Lung (tissue), 17 donors: ENCODE measurements at places on chromosomes 6 and 20. TPM values are rescaled to one million over a fixed set of nuclear protein-coding genes. Genes with fewer than 3 reads are reported as not detected.

Gene LAMA4
- 28.4 TPM for polyA plus RNA-seq

Gene FKBP1C
- polyA plus RNA-seq, result 2.5 TPM

Gene PABPC1L
- 63.3 TPM for polyA plus RNA-seq

Gene UBE3D
- polyA plus RNA-seq, result 2.8 TPM

Gene PLCB1
- 3.2 TPM for polyA plus RNA-seq

Gene APCDD1L
- 0.02 TPM for polyA plus RNA-seq

Gene MYL9
- polyA plus RNA-seq, result 68.4 TPM

Gene WFDC5
- polyA plus RNA-seq, result 0.57 TPM

Gene CCN6
- not detected for polyA plus RNA-seq

Gene UNC5CL
- 4.0 TPM for polyA plus RNA-seq

Gene ZNF311
- 1.0 TPM for polyA plus RNA-seq

Gene RIPPLY2
- polyA plus RNA-seq, result 0.05 TPM

Gene CLDN20
- polyA plus RNA-seq, result not detected

Gene SPATA2
- 4.4 TPM for polyA plus RNA-seq

Gene RIMS1
- polyA plus RNA-seq, result 0.34 TPM

Gene MAFB
- 7.7 TPM for polyA plus RNA-seq

Gene CHRNA4
- 0.06 TPM for polyA plus RNA-seq

Gene DYNLT1
- polyA plus RNA-seq, result 253 TPM

Gene SLC35F1
- polyA plus RNA-seq, result 0.06 TPM

Gene SRSF3
- polyA plus RNA-seq, result 145 TPM

Gene ETV7
- polyA plus RNA-seq, result 3.7 TPM

Gene RIPOR3
- polyA plus RNA-seq, result 9.9 TPM

Gene KCNK17
- 2.9 TPM for polyA plus RNA-seq

Gene LTB
- polyA plus RNA-seq, result 9.8 TPM

Gene FOXA2
- 24.8 TPM for polyA plus RNA-seq

Gene HS3ST5
- polyA plus RNA-seq, result 0.02 TPM

Gene SLC35D3
- not detected for polyA plus RNA-seq

Gene SEMG1
- polyA plus RNA-seq, result not detected

Gene OR5V1
- polyA plus RNA-seq, result not detected

Gene BMP5
- 1.2 TPM for polyA plus RNA-seq

Gene CST5
- 0.55 TPM for polyA plus RNA-seq

Gene IP6K3
- 3.4 TPM for polyA plus RNA-seq

Gene LINC00237
- polyA plus RNA-seq, result not detected

Gene SLC44A4
- 33.0 TPM for polyA plus RNA-seq

Gene PKIB
- polyA plus RNA-seq, result 7.4 TPM

Gene SGK2
- polyA plus RNA-seq, result 0.73 TPM

Gene TBXT
- not detected for polyA plus RNA-seq

Gene RARS2
- polyA plus RNA-seq, result 15.6 TPM

Gene ZNF334
- polyA plus RNA-seq, result 3.7 TPM

Gene HAO1
- not detected for polyA plus RNA-seq

Gene COL12A1
- 14.2 TPM for polyA plus RNA-seq

Gene TCP11
- 0.16 TPM for polyA plus RNA-seq

Gene GLP1R
- polyA plus RNA-seq, result 0.06 TPM

Gene MPC1
- 103 TPM for polyA plus RNA-seq

Gene BHLHE23
- not detected for polyA plus RNA-seq

Gene TMEM181
- polyA plus RNA-seq, result 18.8 TPM

Gene PRKN
- 0.27 TPM for polyA plus RNA-seq

Gene CTAGE9
- polyA plus RNA-seq, result not detected

Gene BPIFB2
- polyA plus RNA-seq, result 0.89 TPM

Gene TRAPPC3L
- polyA plus RNA-seq, result not detected

Gene DNAH8
- 0.02 TPM for polyA plus RNA-seq

Gene LRP11
- polyA plus RNA-seq, result 15.8 TPM

Gene MGME1
- 11.9 TPM for polyA plus RNA-seq
